Right renal cortex interstitium (tissue), 3 donors: ENCODE measurements at places on chromosomes 4 and X.

- DNase-seq, result no peak
Observed at GRCh38 chr4:143539670-143540023, 26.1 kb downstream of the SMARCA5 start.

DNA sequence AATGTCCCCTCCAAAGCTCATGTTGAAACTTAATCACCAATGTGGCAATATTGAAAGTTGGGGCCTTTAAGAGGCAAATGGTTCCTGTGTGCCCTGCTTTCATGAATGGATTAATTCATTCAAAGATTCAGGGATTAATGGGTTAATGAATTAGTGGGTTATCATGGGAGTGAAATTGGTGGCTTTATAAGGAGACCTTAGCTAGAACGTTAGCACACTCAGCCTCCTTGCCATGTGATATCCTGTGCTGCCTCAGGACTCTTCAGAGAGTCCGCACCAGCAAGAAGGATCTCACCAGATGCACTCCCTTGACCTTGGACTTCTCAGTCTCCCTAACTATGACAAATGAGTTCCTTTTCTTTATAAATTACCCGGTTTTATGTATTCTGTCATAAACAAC, 2.6 kb upstream of the WDR19 start:
- no peak for DNase-seq

GRCh38 chrX:49184294-49185281, 1.6 kb downstream of the PRICKLE3 start:
- peak; percentile 72 for DNase-seq

DNA sequence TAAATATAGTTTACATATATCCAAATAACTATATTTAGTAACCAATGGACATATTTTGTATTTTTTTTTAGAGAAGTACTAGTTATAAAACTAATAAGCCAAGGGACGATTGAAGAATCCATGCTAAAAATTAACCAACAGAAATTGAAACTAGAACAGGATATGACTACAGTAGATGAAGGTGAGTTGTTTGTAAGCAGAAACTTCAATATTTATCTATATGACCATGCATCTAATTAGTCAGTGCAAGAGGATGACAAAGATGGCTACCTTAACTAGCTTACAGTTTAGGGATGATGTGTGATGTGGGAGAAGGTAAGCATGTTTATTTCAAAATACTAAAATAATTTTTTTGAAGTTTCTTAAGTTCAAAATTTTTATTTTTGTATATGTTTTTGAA, 57.7 kb downstream of the HPGDS start:
- DNase-seq, result no peak

- DNase-seq, result no peak
Observed at GRCh38 chr4:146308951-146309350, 94.6 kb downstream of the REELD1 start.
